ENCODE measurements at places on chromosomes 6 and 20.
A peak's percentile ranks its signal among the peaks of the same experiment; 100 is the strongest.

- peak; percentile 93 for DNase-seq
Observed at GRCh38 chr20:5080384-5080877, 39.3 kb downstream of the PCNA start.

DNA sequence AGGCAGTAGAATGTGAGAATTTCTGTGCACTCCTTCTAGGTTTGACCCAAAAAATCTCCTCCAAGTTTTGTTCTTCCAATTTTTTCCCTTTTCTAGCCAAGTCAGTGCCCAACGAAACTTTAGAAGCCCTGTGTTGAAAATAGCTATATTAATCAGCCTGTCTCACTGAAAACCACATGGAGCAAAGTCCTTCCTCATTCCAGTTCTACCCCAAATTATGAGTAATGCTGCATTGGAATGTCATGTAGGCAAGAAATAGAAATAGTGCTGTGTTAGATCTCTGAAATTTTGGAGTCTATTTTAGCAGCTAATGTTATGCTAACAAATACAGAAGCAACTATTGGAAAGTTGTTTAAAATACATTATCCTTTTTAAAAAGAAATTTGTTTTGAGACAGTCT is 725.5 kb downstream of the TBC1D32 start:
- no peak for DNase-seq

DNA sequence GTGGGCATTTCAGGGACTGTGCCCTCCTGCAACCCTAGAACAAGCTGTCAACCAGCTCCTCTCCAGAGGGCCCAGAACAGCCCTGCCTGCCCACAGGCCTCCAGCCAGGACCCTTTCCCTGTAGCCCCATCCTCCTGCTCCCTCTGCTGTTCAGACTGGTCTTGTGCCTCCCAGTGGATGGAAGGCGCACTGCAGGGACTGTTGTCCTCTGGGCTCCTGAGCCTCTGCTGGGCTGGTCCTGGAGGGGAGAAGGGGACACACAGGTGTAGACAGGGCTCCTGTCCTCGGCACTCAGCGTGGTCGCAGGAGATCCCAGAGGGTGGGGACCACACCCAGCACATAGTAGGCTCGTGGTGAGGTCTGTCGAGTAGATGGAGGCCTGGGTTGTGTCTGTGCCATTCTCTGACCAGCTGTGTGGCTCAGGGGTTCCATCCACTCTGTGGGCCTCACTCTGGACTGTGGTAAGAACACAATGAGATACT is 11.5 kb downstream of the ITPR3 start:
- DNase-seq = peak; percentile 63

- DNase-seq = no peak
Observed at GRCh38 chr6:158769234-158769770, 49.9 kb downstream of the EZR start.

- DNase-seq = no peak
Observed at GRCh38 chr6:104500265-104500664, 359.5 kb downstream of the HACE1 start.

GRCh38 chr6:142207265-142207877 is 60.3 kb downstream of the VTA1 start:
- peak; percentile 51 for DNase-seq

DNA sequence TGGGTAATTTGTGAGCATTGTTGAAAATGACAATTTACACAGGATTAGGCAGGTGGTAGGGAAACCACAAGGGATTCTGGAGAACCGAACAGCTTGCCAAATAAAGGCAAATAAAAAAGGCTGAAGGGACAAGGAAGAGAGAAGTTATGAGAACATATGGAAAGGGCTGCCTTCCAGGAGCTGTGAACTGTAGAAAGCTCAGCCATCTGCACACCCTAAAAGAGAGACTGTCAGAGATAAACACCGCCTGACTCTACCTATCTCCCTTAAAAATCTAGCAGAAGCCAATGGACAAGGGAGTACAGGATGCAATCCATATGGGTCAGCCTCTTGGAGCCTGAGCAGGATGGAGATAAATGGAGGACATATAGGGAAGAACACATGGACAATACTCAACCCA is 12.7 kb upstream of the SLC17A1 start:
- no peak for DNase-seq

DNA sequence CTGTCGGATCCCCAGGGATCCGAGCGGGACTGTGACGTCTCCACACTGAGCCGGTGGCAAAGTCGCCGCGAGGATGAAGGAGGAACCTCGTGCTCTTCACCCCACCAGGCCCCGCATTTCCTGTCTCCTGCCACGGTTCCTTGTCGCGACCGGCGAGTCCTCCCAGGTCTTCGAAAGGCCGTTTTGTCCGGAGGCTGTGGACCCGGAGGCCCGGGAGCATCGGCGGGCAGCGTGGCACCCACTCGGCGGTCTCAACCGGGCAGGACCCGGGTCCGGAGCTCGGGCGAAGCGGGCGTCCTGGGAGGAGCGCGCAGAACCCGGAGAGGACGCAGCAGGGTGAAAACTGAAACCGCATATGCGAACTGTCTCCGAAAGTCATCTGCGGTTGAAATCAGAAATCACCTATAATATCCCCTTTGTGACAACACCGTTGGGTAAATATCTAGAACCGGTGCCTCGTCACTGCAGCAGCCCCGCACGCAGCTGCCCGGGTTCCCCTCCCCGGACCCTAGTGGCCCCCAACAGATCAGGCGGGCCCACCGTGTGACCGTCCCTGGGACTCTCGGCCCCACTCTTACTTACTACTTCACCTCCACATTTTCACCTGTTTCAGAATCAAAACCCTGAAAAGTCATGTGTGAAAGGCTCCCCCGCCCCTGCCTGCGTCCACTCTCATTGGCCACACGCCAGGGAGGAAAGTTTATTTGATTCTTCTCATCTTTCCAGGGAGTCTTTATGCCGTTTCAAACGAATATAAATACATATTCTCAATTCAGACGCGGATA is 3.1 kb upstream of the ULBP2 start:
- DNase-seq = no peak

DNA sequence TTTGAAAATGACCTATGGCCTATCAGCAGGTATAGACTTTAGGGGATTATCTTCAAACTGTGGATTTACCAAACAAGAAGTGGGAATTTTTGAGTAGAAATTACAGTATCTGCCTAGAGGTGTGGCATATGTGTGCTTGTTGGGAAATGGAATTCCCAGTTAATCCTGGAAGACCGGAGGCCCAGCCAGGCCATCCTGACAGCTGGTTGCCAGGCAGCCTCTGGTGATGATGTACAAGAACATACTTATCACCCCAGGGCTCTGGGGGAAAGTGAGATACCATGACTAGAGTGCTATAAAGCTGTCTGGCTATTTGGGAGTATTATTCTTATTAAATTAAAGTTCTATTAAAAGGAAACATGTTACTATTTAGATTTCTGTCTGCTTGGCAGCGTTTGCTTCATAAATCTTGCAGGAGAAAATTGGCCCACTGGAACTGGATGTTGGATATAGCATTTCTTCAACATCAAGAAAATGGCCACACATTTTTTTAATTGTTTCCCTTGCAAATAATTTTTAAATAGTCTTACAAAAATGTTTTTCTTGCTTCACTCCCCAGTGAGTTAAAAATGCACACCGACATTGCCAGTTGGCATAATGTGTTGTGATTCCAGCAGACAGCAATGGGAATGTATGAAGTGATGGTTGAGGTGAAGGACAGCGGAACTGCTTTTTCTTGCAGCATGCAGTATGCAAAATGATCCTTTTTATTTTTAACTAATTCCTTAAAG is 187.8 kb downstream of the MYLK4 start:
- DNase-seq = no peak

- DNase-seq = no peak
Observed at GRCh38 chr6:139649732-139650131, 275.3 kb upstream of the CITED2 start.

GRCh38 chr6:54802775-54803634 is 43.6 kb upstream of the FAM83B start:
- peak; percentile 4 for DNase-seq

DNA sequence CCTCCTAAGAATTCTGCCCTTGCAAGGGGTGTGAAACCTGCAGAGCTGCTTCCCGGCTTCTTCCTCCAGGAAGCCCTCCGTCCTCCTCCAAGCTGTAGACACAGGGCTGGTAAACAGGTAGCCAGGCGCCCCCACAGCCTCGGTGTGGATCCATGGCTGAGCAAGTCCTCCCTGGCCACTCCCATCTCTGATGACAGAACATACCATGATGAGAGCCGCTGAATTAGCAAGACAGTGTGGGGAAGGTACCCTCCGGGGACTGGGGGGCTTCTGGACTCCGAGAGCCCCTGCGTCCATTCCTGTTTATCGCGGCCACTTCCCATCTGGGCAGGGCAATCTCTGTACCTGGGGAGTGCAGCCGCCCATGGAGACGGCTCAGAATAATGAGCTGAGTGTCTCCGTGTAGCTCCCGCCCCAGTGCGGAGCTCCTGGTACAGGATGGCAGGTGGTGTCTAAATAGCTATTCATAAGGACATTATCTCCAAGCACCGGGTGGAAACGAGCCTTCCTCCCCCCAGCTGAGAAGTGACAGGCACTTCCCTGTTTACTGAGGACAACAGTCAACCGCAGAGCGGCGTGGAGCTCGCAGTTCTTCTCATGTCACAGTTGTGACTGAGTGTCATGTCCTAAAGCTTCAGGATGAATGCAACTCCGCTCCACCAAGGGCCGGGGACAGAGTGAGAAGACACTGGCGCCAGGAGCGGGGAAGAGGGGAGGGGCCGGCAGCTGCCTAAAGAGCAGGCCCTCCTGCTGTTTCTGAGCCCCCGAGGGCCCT is 22.7 kb upstream of the NTSR1 start:
- peak; percentile 96 for DNase-seq

GRCh38 chr6:6946206-6947155 is 161.3 kb upstream of the RREB1 start:
- DNase-seq = no peak

GRCh38 chr6:119890470-119890869 is 540.9 kb upstream of the MAN1A1 start:
- DNase-seq = no peak

- DNase-seq = no peak
Observed at GRCh38 chr6:136640132-136640915, 90.1 kb upstream of the MAP7 start.

GRCh38 chr6:3768502-3768901 is 17.0 kb upstream of the PXDC1 start:
- DNase-seq = no peak

GRCh38 chr6:43926634-43927531 is 156.9 kb downstream of the VEGFA start:
- peak; percentile 84 for DNase-seq

GRCh38 chr6:84422380-84422968 is 195.0 kb upstream of the CEP162 start:
- DNase-seq = peak; percentile 62

GRCh38 chr6:45421709-45422502 is 44.2 kb upstream of the SUPT3H start:
- DNase-seq = peak; percentile 63

DNA sequence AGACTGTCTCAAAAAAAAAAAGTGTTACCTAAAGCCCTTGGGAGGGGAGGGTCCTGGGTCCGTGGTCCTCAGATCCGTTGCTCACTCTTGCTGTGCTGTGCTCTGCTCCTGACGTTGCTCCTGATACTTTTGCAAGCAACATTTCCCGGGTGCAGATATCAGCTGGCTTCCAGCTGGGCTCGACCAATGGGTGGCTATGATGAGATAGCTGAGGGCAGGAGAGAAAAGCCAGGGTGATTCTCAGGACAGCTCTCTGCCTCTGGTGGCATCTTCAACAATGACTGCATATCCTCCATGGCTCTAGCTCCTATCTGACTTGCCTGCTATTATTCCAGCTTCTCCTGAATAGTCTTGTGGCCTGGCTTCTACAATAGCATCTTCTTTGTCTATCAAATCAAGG is 134.5 kb downstream of the RPS12 start:
- no peak for DNase-seq

GRCh38 chr6:95242560-95242959 is 334.8 kb upstream of the MANEA start:
- DNase-seq = no peak

- DNase-seq = peak; percentile 62
Observed at GRCh38 chr6:50962213-50962759, 143.6 kb downstream of the TFAP2B start.

- no peak for DNase-seq
Observed at GRCh38 chr6:5772408-5773120, 234.2 kb downstream of the NRN1 start.

DNA sequence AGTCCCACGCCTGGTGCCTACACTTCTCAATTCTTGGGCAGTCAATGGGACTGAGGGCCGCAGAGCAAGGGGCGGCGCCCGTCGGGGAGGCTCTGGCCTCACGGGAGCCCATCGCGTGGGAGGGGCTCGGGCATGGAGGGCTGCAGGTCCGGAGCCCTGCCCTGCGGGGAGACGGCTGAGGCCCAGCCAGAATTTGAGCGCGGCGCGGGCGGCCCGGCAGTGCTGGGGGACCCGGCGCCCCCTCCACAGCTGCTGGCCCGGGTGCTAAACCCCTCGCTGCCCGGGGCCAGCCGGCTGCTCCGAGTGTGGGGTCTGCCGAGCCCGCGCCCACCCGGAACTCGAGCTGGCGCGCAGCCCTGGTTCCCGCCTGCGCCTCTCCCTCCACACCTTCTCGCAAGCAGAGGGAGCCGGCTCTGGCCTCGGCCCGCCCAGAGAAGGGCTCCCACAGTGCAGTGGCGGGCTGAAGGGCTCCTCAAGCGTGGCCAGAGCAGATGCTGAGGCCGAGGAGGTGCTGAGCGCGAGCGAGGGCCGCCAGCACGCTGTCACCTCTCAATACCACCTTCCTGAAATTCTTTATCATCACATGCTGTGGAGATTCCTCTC is 58.5 kb downstream of the BAK1 start:
- DNase-seq = no peak

GRCh38 chr6:37972994-37973757 is 153.6 kb downstream of the ZFAND3 start:
- no peak for DNase-seq

DNA sequence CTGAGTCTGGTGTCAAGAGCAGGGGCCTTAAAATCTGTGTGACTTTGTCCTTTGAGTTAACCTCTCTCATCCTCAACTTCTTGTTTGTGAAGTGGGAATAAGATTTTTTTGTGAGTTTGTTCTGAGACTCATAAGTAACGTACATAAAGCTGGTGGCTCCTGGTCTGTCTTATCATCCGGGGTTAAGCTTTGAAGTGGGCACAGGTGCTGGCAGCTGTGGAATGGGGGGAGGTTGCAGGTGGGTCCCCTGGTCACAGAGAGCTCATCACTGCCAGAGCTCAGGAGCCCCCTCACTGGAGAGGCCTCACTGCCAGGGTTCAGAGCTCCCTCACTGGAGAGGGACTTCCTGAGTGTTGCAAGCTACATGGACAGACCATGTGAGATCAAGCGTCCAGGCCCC is 174.1 kb downstream of the NRN1 start:
- DNase-seq = peak; percentile 3

GRCh38 chr20:8299921-8300320 is 167.9 kb downstream of the PLCB1 start:
- no peak for DNase-seq

- no peak for DNase-seq
Observed at GRCh38 chr6:132198896-132199295, 202.4 kb downstream of the MOXD1 start.
